ENCODE measurements at places on chromosomes 1 and 21.

GRCh38 chr1:38253314-38253713 is 206.7 kb upstream of the POU3F1 start:
- no peak for DNase-seq

GRCh38 chr1:1290238-1290731 is 10.0 kb downstream of the SCNN1D start:
- DNase-seq: no peak

GRCh38 chr21:17051054-17051453 is 461.8 kb upstream of the CXADR start:
- DNase-seq: no peak

- no peak for DNase-seq
Observed at GRCh38 chr1:213425376-213426030, 374.5 kb downstream of the RPS6KC1 start.

DNA sequence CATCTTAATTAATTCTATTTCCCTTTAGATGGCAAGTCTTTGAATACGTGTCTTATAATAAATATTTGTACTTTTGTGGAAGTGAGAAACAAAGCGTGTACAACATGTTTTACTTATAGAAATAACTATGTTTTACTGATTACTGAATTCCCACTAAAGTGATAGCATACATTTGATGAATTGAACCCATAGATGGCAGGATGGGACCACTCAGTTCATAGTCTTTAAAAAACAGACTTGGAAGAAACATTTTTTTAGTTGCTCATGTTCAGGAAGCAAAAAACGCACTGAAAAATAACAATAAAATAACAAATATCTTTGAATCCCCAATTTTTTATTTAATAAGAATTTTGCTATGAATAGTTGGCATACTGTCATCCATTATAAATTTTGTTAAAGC is 507.1 kb upstream of the ZRANB2 start:
- peak; percentile 7 for DNase-seq

DNA sequence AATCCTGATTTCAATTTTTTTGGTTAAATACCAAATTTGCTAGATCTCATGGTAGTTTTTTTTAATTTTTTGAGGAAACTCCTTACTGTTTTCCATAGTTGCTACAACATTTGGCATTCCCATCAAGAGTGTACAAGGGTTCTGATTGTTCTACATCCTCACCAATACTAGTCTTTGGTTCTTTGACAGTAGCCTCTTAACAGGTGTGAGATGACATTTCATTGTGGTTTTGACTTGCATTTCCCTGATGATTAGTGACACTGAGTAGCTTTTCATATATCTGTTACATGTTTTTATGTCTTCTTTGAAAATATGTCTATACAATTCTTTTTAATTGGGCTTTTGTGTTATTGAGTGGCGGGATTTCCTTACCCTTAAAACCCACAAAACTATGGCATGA is 20.9 kb upstream of the RGS13 start:
- no peak for DNase-seq

DNA sequence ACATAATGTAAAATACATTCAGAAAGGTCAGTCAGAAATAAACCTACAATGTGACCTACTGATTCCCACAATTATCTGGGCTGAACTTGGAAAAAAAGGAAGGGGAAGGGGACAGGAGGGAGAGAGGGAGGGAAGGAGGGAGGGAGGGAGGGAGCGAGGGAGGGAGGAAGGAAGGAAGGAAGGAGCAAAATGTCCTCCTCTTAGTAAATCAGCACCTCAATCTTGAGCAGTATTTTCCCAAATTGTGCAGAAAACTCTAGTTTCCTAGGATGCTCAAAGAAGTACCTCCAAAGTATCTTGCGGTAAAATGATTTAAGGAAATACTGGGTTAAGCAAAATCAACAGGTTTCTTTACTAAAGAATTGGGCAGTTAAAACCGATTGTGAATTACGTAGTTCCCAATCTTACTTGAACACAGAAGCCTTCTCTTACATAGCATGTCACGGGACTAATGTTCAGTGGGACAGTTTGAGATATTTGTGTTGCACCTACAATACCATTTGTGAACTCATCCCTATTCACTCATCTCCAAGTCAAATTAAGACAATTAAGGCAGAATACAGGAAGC is 51.0 kb upstream of the ASPM start:
- DNase-seq: no peak

DNA sequence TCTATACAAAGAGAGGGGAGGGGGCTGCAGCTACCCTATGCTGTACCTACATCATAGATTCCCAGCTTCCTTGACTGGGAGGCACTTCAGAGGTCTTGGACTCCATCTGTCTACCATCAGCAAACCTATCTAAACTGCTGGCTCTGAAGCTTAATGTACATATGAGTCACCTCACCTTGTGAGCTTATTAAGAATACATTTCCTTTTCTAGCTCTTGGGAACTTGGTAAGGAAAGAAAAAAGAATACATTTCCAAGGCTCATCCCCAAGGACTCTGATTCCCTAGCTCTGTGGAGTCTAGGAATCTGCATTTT is 50.0 kb upstream of the PRELP start:
- DNase-seq: no peak

DNA sequence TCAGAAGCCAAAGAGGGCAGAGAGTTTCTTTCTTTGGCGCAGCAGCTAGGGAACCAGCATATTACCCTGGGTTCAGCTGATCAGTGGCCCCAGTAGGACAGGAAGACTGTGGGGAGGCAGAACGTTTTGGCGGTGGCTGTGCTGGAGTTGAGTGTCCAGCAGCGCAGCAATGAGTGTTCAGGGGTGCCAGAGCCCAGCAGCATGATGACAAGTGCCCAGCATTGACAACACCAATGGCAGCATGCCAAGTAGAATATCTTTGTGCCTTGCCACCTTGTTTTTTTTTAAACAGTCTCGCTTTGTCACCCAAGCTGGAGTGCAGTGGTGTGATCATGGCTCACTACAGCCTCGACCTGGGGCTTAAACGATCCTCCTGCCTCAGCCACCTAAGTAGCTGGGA is 106.7 kb upstream of the CDC42BPA start:
- no peak for DNase-seq

GRCh38 chr1:95033843-95034242 is 38.9 kb downstream of the ALG14 start:
- no peak for DNase-seq

GRCh38 chr1:11746092-11746491 is 10.2 kb downstream of the AGTRAP start:
- DNase-seq: no peak

GRCh38 chr1:225825607-225826007 is 15.7 kb downstream of the EPHX1 start:
- DNase-seq: no peak

DNA sequence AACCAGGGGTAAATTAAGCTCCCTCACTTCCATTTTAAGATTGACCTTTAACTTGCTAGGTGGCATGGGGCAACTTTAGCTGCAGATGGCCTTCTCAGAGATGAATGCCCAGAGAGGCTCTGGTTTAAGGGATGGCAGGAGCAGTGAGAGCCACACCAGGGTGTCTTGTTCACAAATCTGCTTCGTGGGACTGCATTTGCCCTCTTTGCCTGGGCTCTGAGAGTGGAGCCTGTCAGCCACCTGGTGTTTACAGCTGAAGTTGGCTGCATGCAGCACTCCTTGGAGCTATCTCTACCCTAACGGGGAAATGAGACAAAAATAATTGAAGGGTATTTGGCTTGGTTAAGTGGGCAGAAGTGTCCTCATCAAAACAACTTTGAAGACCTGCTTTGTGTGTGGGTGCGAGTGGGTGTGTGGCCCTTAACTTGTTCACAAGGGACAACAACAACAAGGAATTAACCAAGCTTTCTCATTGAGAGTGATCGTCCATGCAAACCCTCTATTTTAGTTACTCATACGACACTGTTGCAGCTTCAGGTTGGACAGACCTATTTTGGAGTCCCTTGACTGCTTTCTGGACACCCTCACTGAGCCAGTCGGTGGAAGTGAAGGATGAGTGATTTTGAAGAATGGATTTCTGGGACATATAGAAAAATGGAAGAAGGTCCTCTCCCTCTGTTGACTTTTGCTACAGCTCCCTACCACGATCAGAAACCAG is 29.8 kb downstream of the PGM1 start:
- no peak for DNase-seq

GRCh38 chr1:27568300-27569087 is 35.5 kb downstream of the AHDC1 start:
- peak; percentile 60 for DNase-seq

GRCh38 chr1:13823126-13823880 is 123.3 kb downstream of the PRDM2 start:
- no peak for DNase-seq

- no peak for DNase-seq
Observed at GRCh38 chr21:19540287-19540686, 1136.7 kb upstream of the TMPRSS15 start.

- no peak for DNase-seq
Observed at GRCh38 chr1:67148516-67149178, 13.9 kb upstream of the C1orf141 start.

DNA sequence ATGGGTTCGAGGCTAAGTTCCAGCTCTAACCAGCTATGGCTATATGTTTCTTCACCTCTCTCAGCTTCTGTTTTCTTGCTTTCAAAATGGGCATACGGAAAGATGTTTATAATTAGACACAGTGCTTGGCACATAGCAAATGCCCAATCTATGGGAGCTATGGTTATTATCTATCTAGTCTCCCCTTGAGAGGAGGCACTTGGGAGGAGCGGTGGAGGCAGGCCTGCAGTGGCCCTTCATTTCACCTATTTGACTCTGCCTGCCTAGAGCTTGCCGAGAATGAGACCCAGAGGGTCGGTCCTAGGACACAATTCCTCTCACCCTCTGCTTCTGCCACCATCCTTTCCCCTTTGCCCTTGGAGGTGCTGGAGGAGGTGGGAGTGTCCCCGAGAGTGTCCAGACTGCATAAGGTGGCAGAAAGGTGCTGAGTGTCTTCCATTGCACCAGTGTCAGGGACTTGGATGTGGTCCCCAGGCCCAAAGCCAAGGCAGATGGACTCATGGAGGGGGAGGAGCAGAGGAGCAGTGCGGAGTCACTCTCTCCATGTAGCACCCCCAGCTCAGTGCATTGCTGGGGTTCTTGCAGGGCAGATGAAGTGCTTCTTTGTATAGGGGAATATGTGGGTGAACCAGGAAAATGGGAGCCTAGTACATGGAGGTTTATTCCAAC is 9.0 kb downstream of the LGR6 start:
- no peak for DNase-seq

GRCh38 chr1:198300451-198300850 is 143.7 kb downstream of the NEK7 start:
- no peak for DNase-seq

GRCh38 chr1:70090141-70090540 is 115.2 kb downstream of the LRRC40 start:
- no peak for DNase-seq

GRCh38 chr1:20319456-20320220 is 29.0 kb downstream of the VWA5B1 start:
- no peak for DNase-seq

- DNase-seq: no peak
Observed at GRCh38 chr1:235513495-235514366, 9.5 kb upstream of the B3GALNT2 start.

DNA sequence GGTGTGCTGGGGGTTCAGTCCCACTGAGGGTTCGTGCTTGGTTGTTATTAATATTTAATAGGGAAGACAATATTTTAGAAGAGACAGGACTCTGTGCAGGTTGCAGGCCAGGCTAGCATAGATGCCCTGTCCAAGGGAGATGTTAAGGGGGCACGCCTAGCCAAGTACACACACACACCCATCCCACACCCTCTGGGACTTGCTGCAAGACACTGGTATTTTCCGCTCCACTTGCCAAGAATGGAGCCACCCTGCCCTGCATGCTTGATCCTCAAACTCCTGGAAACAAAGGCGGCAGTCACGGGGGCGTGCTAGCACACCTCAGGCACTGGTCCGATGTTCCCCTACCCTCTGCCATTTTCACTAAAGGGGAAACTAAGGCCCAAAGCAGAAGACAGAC is 99.1 kb downstream of the MRPL37 start:
- DNase-seq: no peak

DNA sequence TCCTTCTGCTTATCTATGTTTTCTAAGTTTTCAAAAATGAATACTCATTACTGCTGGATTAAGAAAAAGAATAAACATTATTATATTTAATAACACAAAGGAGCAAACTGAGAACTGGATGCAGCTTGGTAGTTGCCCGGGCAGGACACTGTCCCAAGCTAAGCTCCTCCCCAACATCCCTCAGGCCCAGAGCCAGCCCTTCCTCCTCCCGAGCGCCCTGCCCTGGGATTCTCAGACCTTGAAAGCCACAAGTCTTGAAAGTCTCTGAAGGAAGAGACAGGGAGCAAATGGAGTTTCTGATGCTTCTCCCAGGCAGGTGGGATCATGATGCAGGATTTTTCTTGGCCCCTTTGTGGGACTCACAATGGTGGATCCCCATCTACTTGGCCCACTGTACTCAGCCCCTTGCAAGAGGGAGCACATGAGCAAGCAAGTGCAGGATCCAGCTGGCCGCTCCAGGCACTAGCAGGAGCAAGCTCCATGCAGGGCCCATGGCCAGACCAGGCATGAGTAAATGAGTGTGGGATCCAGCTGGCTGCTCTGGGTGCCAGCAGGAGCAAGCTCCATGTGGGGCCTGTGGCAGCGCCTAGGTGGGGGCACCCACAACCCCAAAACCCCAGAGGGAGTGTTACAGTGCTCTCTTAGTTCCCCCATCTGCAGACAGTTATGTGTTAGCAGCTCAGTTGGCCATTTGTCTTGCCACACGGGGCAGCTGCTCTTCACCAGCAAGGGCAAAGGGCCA is 32.1 kb upstream of the RAB4A start:
- no peak for DNase-seq

DNA sequence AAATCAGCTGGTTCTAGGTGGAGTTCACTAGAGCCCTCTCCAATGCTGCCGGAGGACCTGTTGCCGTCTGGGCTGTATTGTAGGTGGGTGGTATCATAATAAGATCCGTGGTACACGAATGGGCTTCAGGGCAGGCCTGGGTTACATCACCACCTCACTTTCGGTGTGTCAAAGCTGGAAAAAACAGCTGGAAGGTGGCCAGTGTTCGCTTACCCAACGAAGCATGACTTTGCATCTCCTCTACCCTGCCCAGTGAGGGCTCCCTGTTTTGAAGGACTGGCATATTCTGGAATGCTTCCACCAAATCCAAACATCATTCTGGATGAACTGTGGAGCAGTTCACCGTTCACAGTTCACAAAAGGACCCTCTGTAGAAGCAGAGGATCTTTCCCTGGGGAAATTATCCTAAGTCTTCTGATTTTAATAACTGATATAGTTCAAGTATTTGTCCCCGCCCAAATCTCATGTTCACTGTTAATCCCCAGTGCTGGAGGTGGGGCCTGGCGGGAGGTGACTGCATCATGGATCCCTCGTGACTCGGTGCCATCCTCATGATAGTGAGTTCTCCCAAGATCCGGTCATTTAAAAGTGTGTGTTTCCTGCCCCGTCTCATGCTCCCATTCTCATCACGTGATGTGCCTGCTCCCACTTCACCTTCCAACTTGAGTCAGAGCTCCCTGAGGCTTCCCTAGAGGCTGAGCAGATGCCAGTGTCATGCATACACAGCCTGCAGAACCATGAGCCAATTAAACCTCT is 429.0 kb downstream of the KIF26B start:
- DNase-seq: no peak

GRCh38 chr1:177928194-177928593 is 41.7 kb downstream of the SEC16B start:
- no peak for DNase-seq

GRCh38 chr1:201739492-201740085 is 89.4 kb upstream of the IPO9 start:
- DNase-seq: no peak

GRCh38 chr1:15950763-15951295 is 25.1 kb downstream of the ZBTB17 start:
- DNase-seq: no peak

- DNase-seq: no peak
Observed at GRCh38 chr1:228272831-228273571, 65.2 kb downstream of the OBSCN start.
